Activated naive CD4-positive, alpha-beta T cell (primary cell): ENCODE measurements at places on chromosomes 7 and 10.
A peak's percentile ranks its signal among the peaks of the same experiment; 100 is the strongest.

DNA sequence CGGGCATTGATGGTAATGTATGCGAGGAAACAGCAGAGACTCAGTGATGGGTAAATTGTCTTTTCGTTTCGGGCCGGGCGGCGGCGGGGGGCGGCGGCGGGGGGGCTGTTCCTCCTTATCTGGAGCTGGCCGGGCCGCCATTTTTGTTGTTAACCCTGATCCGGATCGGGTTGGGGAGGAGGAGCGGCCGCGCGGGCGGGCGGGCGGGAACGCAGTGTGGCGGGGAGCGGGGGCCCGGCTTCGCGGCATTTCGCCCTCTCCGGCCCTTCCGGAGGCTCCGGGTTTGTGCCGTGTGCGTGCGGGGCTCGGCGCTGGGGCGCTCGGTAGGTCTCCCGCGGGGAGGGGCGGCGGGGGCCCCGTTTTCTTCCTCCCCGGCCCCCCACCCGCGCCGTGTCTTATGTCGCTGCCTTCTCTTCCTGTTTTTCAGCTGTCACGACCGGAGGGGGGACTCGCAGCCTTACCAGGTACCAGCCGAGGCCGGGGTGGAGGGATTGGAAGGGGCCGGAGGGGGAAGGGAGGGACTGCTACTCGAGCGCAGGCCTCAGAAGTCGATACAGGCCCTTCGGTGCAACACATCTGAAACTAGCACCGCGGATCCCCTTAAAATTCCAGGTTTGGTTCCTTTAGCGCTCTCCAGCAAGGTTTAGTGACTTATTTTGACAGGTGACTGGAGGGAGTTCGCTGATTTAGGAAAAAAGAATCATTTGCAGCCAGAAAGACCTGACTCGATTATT is 820 bp downstream of the WAC start:
- DNase-seq = peak; percentile 40

DNA sequence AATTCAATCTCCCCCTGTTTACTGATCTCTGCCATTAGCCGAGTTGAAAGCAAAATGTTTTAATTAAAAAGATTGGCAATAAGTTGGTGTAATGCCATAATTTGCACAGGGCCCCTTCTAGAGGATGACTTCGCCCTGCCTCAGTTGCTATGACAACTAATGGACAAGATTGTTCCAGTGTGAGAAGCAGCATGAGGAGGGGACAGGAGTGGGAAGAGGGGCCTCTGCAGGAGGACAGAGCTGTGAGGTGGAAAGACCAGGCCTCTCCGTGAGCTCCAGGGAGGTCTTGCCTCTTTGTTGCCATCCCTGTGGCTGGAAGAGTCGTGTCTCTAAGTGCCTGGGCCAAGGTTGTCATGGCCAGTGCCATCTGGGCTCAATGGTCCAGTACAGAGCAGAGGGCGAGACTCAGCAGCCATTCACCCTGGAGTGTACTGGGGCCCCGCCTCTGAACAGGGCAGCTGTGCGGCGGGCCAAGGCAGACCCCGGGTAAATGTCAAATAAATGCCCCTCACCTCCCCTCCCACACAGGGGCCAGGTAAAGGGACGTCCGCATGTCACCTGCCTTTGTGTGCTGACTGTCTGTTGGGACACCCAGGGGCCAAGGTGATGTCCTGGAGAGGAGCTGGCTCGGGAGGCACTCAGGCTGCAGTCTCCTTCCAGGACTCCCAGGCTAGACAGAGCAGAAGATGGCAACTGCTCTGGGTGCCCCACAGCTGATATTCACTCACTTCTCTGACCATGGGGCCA is 97.0 kb upstream of the RET start:
- no peak for DNase-seq

GRCh38 chr7:135207406-135208101 is 3.8 kb downstream of the WDR91 start:
- DNase-seq = no peak

DNA sequence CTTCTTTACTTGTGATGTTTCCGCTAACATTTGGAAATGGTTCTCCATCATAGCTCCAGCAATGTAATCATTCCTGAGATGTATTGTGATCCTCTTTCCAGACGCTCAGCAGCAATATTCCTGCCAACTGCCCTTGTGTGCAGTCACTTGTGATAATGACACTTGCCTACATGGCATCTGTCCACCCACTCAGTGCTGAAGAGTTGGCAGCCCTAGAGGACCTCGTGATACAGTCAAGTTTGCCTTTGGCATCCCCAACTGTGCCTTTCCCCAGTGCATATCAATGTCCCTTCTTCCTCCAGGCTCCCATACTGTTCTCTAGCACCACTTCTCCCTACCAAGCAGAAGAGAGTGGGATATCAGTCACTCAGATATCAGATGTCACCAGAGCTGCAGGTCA is 64.9 kb downstream of the MYOF start:
- DNase-seq = no peak

DNA sequence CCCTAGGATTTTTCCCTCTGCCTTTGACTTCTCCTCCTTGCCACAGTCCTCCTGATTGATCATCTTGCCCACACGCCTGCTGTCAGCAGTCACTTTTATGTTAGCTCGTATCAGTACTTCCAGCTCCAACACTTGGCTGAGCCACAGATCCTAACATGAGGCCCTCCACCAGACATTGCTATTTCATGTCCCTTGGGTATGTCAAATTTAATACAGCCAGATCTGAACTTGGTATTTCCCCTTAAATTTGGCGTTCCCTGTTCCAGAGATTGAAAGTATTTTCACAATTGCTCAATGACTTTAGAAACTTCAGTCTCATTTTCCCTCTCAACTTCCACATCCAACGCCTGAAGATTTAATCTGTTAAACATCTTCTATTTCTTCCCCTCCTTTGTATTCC is 140.4 kb downstream of the RNLS start:
- no peak for DNase-seq

DNA sequence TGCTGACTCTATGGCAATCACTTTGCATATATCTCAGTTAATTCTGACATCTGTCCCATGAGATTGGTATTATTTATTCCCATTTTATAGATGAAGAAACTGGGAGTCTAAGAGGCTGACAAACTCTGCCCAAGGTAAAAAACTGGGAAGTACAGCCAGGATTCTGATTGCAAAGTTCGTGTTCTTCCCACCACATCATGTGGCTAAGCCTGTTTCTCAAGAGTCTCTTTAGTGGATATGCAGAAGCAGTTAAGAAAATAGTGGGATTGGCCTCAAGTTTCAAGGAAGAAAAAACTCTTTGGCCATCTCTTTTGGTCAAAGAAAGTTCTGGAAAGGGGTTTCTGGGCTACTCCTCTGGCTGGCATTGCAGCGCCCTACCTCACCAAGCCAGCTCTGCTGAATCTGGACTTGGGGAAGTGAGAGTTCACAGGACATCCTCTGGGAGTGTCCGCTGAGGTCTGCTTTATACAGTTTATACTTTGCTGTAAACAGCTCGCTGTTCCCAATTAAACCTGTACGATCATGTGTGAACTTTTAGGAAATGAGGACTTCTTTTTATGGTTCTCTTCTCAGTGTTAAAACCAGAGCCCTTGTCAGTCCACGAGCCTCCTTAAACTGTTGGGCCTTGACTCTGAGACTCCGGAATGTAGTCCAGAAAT is 12.2 kb upstream of the BMPR1A start:
- no peak for DNase-seq

DNA sequence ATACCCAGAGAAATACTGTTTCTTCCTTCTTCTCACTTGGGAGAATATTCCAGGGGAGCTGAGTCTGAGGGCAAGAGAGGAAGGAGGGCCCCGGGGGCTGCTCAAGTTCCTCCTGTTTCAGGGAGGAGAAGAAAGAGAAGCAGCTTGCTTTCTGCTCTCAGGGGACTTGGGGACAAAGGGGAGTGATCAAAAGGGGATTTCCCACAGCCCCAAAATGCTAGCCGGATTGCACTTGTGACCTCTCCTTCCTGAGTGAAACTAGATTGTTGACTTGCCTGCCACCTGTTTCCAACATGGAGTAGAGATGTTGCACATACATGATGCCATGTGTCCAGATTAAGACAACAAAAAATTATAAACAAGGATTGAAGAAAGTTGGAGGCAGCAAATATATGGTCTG is 28.7 kb upstream of the PDCD4 start:
- DNase-seq = no peak

DNA sequence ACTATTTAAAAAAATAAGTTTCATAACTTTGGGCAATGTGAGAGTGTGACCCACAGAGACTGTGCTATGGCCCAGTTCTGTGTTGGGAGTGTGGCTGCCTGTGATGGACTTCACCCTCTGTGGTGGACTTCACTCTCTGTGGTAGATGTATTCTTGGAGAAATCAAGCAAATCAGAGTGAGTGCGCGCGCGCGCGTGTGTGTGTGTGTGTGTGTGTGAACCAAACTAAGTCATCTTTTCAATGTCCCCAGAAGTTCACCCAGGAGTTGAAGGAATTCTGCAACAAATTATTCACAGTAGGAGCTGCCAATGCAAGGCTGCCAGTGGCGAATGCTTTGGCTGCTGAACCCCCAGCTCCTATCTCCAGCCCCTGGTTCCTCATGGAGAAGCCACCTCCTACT is 184.5 kb downstream of the ADAM12 start:
- no peak for DNase-seq

- no peak for DNase-seq
Observed at GRCh38 chr10:131792011-131792651, 108.7 kb upstream of the PPP2R2D start.

DNA sequence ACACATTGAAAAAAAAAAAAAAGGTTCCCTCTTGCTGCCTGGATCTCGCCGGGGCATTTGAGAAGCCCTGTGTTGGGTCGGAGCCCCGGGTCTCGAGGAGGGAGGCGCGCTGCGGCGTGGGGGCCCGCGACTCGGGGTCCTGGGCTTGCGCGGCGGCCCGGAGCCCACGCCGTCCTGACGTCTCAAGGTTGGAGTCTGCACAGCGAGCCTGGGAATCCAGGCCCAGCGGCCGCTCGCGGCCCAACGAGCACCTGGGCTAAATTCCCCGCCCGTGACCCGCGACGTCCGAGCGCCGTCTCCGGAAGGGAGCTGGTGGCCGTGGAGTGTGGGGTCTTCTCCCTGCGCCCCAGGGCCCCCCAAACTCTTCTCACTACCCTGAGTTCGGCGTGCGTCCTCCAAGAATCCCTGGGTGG is 1.4 kb upstream of the CTBP2 start:
- DNase-seq = no peak

DNA sequence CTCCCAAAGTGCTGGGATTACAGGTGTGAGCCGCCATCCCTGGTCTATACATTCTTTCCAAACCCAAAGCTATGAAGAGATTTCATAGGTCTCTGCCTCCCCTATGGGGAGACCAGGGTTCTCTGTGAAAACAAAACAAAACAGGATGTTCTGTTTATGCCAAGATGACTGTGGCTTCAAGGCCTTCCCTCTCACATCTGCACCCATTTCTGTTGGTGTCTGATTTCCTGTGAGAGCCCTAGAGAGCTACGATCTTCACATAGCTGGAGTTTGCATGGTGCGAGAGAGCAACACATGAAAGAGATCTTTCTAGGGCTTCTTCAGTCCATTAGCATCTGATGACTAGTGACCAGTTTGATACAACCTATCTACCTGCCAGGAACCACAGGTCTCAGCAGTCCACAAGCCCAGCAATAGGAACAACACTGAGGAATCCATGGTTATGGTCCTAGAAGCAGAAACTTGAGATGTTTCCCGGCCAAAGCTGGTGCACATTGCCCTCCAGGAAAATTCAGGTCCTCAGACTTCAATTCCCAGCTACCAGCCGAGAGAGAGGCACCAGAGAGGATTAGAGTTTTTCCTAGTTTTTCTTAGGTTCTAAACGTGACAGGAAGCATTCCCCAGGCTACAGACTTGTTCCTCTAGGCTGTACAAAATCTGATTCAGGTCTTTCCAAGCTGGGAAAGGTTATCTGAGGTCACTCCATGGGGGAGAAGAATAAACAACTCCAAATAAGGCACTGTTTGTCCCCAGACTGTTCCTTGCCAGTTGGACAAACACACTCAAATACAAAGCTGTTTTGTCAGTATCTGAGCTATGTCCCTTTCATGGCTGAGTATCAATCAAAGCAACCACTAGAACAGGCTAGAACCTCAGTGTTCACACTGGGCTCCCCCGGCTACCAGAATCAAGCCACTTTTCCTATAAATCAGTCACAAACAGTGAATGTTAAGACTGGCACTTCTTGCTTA is 259.7 kb downstream of the CALN1 start:
- no peak for DNase-seq

DNA sequence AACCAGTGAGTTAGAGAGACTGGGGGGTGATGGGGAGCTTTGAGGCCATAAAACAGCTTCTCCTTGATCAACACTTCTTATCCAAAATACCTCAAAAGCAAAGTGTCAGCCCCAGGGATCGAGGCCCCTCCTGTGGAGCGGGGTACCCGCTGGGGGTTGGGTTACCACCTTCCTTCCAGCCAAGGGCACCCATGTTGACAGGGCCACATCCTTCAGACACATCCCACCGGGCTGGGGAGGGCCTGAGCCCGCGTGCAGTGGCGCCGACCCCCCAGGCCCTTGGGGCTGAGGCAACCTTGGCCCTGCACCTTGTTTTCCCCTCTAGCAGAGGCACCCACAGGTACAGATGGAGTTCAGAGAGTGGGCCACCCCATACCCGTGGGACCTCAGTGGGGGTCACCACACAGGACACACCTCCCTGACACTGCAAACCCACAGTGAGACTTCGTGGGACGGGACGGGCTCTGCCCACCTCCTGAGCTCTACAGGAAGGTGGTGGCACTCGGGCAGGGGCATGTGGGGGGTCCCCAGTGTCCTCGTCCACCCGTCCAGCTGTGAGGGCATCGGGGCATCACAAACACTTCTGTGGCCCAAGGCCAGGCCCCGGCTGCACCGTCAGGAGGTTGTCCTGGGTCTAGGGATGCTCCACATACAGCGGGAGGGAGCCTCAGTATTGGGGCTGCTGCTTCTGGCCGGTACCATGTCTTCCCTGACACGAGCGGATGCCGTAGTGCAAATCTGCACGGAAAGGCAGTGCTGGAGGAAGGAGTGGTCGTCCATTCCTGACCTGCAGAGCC is 10.7 kb downstream of the DPYSL4 start:
- no peak for DNase-seq

- no peak for DNase-seq
Observed at GRCh38 chr10:78179886-78180705, 146.4 kb downstream of the RPS24 start.

GRCh38 chr10:29176845-29177832 is 111.7 kb upstream of the LYZL1 start:
- DNase-seq = no peak
